Lung microvascular endothelial cell (primary cell): ENCODE measurements at places on chromosomes 2 and 18. TPM values are rescaled to one million over a fixed set of nuclear protein-coding genes. Genes with fewer than 3 reads are reported as not detected.

DNA sequence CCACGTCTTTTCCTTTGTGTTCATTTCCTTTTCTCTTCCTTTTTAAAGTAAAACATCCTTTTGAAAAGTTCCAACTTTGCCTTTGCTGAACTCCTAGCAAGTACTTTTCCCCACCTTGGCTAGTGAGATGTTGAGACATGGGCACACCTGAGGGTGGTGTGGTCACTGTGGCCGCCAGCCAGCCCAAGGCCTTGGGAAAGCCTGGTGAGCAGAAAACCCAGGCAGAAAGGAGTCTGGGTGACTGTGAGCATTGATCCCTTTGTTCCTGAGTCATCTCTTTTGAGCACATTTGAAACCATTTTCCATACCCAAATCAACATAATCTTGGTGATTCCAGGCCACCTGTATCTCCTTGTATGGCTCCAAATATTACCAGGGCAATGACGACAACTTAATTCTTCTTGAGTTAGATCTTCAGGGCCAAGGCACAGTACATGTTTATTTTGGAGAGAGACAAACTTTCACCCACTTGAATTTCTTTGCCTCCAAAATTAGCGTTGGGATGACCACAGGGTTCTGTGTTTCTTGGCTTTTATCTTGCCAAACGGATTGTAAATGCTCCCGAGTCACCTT is 14.5 kb downstream of the EPAS1 start:
- no peak for DNase-seq

- DNase-seq, result no peak
These were observed 112.3 kb downstream of the LNPK start for GRCh38 chr2:175889701-175890302.

DNA sequence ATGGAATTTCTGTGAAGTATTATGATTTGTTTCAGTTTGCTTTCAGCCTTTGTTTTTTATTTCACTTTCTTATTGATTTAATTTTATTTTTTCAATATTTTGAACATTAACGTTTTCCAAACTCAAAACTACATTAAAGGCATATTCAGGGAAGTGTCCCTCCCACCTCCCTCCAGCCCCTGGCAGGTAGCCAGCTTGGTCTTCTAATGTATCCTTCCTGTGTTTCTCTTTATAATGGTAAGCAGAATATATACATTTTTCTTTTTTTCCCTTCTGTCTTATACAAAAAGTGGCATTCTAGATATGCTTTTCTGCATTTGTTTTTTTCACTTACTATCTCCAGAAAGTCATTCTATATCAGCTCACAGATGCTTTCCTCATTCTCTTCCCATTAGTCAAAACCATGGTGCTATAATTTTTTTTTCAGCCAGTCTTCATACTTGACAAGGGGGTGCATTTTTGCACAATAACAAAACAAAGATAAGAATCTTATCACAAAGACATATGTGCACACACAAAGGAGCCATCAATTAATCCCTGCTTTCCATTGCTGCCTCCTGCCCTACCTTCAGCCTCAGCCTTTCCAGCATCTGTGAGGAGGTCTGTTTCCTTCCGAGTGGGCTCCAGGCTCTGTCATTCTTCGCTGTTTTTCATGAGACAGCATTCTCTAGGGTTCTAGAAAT is 33.7 kb upstream of the TMEM177 start:
- DNase-seq, result peak; percentile 95

GRCh38 chr2:165674780-165675179 is 119.3 kb downstream of the GALNT3 start:
- DNase-seq, result no peak

- no peak for DNase-seq
These were observed 886.3 kb downstream of the ERBB4 start for GRCh38 chr2:211652327-211652726.

DNA sequence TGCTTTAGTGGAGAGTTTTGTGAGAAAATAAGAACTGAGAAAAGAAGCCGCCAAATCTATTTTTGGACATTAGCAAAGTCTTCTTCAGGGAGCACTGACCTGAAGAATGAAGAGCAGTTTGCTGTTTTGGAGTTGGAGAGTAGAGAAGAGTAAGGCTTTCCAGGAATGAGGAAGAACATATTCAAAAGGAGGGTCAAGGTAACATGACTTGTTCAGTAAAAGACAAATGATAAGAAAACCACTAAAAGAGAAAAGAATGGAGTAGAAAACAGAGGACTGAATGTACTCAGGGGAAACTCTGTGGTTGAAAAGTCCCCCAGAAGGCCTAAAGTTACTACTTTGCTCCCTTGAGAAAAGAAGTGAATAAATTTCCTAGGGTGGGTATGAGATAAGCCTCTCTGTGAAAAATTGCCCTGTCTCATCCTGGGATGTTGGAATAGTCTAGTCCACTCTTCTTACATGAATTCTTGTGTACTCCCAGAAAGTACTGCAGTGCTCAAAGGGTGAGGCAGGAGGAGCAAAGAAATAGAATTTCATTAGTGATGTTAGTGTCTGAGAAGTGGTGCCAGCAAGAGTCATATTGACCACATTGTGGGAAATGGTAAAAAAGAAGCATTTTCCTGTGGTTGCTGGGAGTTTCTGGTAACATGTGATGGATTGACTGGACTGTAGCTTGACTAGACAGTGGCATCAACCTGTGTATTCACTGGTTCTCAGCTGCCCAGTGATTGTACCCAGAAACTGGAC is 27.8 kb downstream of the MBD5 start:
- no peak for DNase-seq

DNA sequence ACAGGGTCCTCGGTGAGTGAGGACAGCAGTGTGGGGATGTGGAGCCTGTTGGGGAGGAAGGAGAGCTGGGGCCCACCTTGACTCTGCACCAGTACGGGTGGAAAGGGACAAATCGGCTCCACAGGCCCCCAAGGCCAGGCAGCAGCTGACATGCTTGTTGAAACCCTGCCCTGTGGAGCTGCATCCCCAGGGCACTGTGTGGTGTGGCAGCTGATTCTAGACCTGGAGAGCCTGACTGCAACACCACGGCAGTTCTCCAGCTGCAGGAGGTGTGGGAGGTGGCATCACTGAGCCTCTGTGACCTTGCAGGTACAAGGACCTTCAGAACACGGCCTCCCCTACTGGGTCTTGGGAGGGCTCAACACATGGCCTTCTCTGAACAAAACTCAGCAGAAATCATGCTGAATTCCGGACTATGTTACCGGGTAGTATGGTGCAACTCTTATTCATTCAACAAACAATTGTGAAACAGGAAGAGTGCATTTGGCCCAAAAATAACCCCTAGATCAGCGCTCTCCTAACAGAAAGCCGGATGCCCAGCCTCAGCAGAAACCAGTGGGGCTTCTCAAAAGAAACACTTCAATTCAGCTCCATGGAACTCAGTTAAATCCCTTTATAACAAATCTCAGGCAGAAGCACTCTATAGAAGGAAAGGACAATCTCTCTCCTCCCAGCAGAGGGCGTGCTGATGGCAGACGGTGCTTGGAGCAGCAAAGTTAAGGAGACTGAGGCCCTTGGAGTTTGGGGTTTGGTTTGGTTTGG is 104.4 kb upstream of the SALL3 start:
- peak; percentile 34 for DNase-seq

GRCh38 chr2:208015475-208015874 is 9.9 kb downstream of the PLEKHM3 start:
- peak; percentile 21 for DNase-seq

GRCh38 chr2:105110295-105110829 is 72.5 kb downstream of the MRPS9 start:
- DNase-seq, result no peak

DNA sequence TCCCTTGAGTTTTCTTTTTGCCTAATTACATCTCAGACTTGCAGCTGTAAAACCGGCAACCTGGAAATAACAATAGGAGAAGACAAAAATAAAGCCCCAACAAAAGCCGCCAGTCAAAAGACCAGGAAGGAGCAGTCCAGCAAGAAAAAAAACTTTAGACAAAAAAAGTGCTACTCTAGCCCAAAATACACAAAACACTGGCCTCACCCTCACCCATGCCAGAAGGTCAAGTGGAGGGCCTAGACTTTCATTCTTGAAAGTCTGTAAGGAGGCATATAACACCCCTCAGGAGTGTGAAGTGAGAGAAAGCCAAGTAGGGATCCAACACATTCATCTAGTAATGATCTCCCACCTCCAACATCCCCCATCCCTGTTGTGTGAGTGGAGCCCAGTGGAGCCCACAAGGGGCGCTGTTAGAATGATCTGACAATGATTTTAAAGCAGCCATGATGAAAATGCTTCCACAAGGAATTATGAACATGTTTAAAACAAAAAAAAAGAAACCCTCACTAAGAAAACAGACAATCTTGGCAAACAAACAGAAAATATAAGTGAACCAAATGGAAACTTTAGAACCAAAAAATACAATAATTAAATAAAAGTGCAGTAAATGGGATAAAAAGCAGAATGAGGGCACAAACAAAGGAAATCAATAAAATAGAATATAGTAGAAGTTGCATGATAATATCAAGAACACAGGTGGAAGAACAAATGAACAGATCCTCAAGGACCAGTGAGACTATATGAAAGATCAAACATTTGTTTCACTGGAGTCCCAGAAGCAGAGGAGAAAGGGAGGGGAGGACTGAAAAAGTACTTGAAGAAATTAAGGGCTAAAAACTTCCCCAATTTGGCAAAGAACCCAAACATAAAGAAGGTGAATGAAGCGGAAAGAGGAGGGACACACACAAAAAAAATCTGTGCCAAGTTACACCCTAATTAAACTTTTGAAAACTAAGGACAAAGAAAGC is 23.9 kb downstream of the SESTD1 start:
- DNase-seq, result peak; percentile 2

- no peak for DNase-seq
These were observed 171.9 kb downstream of the ARHGAP28 start for GRCh38 chr18:6901286-6901926.

GRCh38 chr18:45050712-45051601 is 370.3 kb downstream of the SETBP1 start:
- DNase-seq, result peak; percentile 1

DNA sequence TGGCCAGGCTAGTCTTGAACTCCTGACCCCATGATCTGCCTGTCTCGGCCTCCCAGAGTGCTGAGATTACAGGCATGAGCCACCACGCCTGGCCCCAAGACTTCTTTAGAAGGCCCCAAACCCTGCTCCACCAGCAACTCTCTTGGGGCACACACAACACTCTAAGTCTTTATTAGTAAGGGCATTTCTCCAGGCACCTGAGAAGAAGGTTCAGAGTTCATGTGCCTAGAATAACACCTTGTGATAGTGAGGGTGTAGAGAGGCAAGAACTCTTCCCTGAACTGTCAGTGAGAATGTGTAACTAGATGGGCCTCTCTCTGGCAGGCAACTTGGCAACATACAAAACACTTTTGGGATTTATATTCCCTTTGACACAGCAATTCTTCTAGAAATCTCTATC is 43.8 kb downstream of the SH2D6 start:
- no peak for DNase-seq

DNA sequence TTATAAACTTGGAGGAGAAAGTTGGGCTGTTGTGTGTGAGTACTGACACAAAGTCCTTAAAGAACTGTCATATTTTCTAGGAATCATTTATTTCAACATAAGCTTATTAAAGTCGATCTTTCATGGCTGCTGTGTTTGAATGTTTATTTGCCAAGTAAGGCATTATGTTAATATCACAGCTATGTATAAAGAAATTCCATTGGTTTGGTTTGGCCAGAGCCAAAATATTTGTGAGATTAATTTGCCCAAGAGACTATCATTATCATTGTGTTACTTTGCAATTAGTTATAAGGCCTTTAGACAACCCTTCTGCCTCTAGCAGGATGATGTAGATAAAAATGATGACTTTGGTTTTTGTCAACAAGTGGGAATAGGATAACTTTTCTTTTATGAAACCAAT is 240.6 kb upstream of the NT5C1B start:
- no peak for DNase-seq

Gene CNGA3
- total RNA-seq, result not detected in 2 replicates

Gene FANCL
- 8.9 and 10.1 TPM in 2 replicates for total RNA-seq

Gene HOXD4
- 1.3 and 4.4 TPM in 2 replicates for total RNA-seq
